ENCODE measurements at places on chromosomes 7 and 10.

GRCh38 chr10:111246814-111247452, 170.1 kb downstream of the ADRA2A start:
- no peak for DNase-seq

DNA sequence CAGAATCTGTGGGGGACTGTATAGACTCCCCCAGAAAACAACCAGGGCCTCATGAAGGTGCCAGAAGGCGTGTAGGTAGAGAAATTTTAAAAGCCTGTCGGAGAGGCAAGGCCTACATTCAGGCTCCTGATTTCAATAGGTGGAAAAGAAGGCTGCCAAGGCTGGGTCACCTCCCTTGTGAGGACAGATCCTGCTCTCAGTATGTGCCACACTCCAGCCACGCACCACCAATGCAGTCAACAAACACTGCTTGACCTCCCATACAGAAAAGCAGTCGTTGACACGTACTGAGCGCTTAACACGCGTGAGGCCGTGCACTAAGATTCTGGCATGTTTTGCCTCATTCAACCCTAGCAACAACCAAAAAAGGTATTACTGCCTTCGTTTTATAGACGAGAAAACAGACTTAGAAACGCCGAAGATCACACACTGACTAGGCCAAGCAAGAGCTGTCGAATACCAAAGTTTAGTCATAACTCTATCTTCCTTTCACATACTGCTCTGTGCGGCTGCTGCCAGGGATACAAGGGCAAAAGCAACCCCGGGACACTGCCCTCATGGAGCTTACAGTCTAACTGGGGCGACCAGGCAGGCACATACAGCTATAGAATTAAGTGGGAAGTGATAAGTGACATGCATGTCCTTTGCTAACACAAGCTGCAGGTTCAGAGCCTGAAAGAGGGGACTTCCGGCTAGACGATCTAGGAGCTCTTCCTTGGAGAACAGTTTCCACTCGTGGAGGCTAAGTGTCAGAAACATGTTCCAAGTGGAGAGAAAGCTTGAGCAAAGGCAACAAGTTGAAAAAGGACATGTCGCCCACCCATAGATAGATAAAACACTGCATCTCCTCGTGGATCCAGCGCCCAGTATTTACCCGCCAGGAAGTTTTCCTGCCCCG, 797 bp upstream of the NKX2-3 start:
- DNase-seq = no peak

DNA sequence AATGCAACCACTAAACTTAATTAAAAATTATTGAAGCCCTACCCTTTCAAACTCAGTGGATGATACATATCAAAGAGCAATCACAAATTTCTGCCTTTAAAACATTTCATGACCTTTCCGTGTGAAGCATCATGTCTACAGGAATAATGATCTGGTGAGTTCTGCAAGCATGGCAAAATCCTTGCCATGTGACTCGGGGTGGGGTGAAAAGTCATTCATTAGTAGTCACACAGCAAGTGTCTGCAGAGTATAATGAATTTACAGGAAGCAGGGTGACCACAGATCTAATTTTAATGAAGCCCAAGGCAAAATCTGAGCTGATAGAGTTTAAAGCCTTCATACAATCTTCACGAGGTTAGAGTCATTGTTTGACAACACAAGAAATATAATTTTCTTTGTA, 351.9 kb downstream of the THSD7A start:
- DNase-seq = no peak

DNA sequence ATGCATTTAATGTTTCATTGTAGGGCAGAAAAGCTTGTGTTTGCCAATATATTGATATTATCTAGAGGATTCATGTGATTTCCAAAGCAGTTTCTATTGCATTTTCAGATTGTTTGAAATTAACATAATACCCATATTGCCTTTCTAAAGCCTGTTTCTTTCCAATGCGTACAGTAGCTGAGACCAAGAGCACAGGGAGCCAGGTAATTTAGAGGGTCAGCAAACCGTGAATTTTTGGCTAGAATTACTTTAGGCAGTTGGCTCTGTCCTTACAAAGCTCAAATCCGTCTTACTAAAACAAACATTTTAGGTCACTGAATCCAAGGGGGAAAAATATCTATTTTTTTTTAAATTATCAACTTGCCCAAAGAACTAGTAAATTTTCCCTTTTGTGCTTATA, 604.9 kb upstream of the ADARB2 start:
- no peak for DNase-seq

DNA sequence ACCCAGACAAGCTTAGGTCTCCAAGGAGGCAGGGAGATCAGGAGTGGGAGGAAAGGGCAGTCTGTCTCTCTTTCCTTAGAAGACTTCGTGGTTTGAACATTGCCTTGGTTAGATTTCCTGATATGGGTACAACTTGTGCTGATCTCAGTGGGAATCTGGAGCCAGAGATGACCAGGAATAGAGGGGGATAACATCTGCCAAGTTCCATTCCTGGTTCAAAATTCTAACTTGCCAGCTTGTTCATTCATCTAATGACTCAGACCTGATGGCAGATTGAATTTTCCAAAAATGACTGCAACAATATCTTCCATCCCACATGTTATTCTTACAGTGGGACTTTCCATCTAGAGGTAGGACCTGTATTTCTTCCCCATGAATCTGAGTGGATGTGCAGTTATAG, 394.3 kb upstream of the PODXL start:
- no peak for DNase-seq

- no peak for DNase-seq
Measured at GRCh38 chr10:20369863-20370736, 527.0 kb downstream of the NEBL start.

DNA sequence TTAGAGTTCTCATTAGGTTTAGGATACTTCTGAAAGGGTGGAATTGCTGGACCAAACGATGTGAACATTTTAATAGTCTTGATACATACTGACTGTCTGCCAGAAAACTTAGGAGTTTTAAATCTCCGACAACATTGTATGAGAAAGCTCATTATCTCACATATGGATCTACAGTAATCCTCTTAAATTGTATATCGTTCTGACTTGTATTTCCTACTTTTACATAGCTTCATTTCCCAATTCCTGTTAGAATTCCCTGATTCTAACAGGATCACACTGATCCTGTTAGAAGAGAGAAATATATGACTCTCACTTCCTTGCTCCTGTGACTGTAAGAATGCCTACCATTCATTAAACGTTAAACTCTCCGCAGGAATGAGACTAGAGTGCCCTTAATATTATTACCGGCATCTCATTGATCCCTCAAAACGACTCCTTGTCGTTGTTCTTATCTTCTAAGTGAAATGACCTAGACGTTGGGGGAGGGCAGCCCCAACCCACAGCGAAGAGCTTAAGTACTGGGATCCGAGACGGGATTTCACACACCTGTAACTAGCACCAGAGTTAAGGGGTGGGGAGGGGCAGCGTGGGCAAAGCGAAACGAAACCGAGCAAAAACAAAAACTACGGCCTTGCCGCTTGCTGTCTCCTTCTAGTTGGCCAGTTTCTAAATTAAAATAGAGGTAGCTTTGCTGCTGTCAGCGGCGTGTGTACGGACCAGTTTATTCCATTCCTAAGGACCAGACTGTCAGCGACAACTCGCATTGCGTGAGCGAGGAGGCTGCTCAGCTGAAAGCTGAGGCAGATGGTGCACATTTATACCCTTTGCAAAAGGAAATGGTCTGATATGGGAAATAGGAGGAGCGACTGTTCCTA, 678 bp upstream of the TMEM106B start:
- no peak for DNase-seq

- DNase-seq = no peak
Measured at GRCh38 chr10:74078037-74078436, 72.6 kb downstream of the AP3M1 start.

Measured in Ammon's horn (tissue), 1 donor.